ENCODE measurements at places on chromosomes 7 and 10. TPM values are rescaled to one million over a fixed set of nuclear protein-coding genes. Genes with fewer than 3 reads are reported as not detected.

The CLDN3 gene
- total RNA-seq = not detected

The MSS51 gene
- 1.8 TPM for total RNA-seq

The PRKRIP1 gene
- total RNA-seq = 16.7 TPM

The TAS2R41 gene
- total RNA-seq = 0.17 TPM

The FFAR4 gene
- not detected for total RNA-seq

The WNT8B gene
- not detected for total RNA-seq

The CCDC146 gene
- 2.2 TPM for total RNA-seq

The CPA5 gene
- total RNA-seq = not detected

The AGAP9 gene
- total RNA-seq = 5.5 TPM

The GJD4 gene
- total RNA-seq = not detected

The RHEB gene
- total RNA-seq = 74.9 TPM

The SRRM3 gene
- 2.8 TPM for total RNA-seq

The MEPCE gene
- total RNA-seq = 38.2 TPM

The TEX47 gene
- not detected for total RNA-seq

The CFAP70 gene
- 1.7 TPM for total RNA-seq

The CREB5 gene
- 48.1 TPM for total RNA-seq

The ADAMTS14 gene
- total RNA-seq = 29.4 TPM

The BZW2 gene
- total RNA-seq = 136 TPM

The VGF gene
- 0.87 TPM for total RNA-seq

The JCAD gene
- total RNA-seq = 2.0 TPM

The LYZL1 gene
- total RNA-seq = not detected

The ACTA2 gene
- total RNA-seq = 85.4 TPM

The ACSL5 gene
- 5.0 TPM for total RNA-seq

The KCNMA1 gene
- 44.8 TPM for total RNA-seq

The CTAGE6 gene
- total RNA-seq = 0.66 TPM

The OR2A5 gene
- not detected for total RNA-seq

The TMEM213 gene
- not detected for total RNA-seq

The GBX1 gene
- total RNA-seq = not detected

The MYL7 gene
- total RNA-seq = not detected

The CALCR gene
- total RNA-seq = not detected

The PDE6C gene
- total RNA-seq = not detected

The OLAH gene
- total RNA-seq = not detected

The OPN1SW gene
- total RNA-seq = not detected

The HOXA10 gene
- 0.15 TPM for total RNA-seq

The CCDC186 gene
- total RNA-seq = 11.6 TPM

The CHRM2 gene
- total RNA-seq = 1.7 TPM

The ATOH7 gene
- not detected for total RNA-seq

The LRRC17 gene
- 82.2 TPM for total RNA-seq

The CCL26 gene
- total RNA-seq = 0.33 TPM

The TMEM140 gene
- 14.1 TPM for total RNA-seq

The STEAP2 gene
- total RNA-seq = 37.7 TPM

The C10orf105 gene
- total RNA-seq = not detected

All from smooth muscle cell of trachea (primary cell).